AG09319 (cell line): ENCODE measurements at places on chromosomes 2 and 18.

GRCh38 chr2:203997980-203998809, 61.6 kb downstream of the ICOS start:
- no peak for DNase-seq

- no peak for DNase-seq
These were observed 57.4 kb downstream of the PPP1R1C start for GRCh38 chr2:182043021-182043420.

- no peak for DNase-seq
These were observed 291.6 kb upstream of the HDAC4 start for GRCh38 chr2:239692362-239692851.

GRCh38 chr18:5530629-5531178, 13.1 kb downstream of the EPB41L3 start:
- no peak for DNase-seq

DNA sequence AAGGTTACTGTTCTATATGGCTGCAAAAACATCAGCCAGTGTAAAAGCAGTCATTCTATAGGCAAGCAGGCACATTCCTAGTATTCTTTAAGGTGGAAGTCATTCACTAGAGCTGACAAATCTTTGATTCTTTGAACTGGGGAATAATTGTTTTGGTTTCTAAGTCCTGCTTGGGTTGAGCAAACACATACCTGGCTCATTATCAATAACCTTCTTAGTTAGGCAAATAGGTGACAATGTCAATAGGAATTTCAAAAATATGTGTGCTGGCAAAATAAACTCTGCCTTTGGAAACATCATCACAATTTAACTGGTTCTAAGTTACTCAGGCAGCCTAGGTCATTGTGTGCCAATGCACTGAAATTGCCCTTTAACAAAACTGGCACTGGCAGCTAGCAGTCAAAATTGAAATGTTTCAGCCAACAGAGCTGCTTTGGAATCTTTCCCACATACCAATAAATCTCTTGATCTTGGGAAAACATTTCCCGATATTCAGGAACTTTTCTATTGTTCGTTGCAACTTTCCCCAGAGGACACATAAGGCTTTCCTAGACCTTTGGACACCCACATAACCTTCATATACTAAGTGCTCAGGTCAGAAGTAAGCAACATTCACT, 402.0 kb upstream of the MMADHC start:
- no peak for DNase-seq

- DNase-seq, result no peak
These were observed 65.9 kb upstream of the SPOPL start for GRCh38 chr2:138435701-138436100.

DNA sequence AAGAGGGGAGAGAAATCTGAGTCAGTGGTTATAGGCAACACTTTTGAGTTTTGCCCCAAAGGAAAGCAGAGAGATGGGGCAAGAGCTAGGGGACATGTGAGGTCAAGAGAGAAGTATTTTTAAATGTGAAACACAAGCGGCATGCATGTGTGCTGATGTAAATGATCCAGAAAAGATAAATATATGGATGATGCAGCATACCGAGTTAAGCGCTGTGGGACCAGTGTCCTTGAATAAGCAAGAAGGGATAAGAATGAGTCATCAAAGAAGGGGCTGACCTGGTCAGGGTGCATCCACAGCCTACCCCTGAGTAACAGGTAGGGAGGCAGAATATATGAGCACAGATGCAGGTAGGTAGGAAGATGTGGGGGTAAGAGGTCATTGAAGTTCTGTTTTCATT, 180.9 kb downstream of the TRABD2A start:
- no peak for DNase-seq

- no peak for DNase-seq
These were observed 22.8 kb downstream of the ADRA2B start for GRCh38 chr2:96093528-96093927.

DNA sequence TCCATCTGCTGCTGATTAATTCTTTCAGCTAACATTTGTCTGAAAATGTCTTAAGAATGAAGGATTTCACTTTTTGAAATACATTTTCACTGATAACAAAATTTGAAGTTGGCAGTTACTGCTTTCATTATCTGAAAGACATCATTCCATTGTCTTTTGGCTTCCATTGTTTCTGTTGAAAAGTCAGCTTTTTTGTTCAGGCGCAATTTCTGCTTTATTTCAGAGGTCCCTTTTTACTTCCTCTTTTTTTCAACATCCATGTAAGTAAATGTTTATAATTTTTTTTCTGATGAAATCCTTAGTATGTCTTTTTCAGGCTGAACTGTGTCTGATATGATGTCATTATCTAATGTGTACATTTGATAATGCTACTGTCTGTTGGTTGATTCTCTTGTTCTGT, 184.2 kb downstream of the RND3 start:
- DNase-seq, result no peak

- no peak for DNase-seq
These were observed 126.1 kb downstream of the MTX2 start for GRCh38 chr2:176395273-176395854.

DNA sequence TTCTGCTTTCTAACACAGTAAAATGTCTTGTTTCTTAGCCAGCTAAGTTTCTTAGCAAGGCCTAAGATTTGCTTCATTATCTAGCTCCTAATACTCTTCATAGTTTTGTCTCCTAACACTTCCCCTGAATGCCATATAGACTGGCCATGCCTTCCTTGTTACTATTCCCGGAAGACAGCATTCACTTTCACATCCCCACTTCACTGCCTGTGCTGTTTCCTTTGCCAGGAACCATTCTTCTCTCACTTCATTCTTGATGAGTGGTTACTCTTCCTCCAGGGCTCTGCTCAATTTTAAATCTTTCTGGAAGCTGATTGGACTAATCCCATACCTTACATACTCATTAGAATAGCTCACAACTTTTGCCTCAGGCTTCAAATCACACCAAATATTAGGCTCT, 1510.2 kb upstream of the DDX18 start:
- no peak for DNase-seq

DNA sequence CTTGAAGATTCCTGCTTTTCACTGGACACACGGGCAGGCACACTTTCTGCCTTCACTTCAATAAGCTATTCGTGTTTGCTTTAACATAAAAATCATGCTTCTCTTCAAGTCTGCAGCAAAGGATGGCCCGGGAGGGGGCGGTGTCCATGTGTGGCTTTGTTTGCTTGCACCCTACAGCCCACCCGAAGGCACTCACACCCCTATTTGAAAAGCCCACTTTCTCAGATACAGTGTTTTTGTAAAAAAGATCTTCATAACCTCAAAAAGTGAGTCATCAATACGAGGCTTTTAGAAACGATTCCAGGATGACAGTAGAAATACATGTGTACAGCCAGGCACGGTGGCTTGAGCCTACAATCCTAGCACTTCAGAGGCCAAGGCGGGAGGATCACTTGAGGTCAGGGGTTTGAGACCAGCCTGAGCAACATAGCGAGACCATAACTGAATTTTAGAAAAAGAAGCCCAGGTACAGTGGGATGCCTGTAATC, 36.5 kb upstream of the HPCAL1 start:
- no peak for DNase-seq

DNA sequence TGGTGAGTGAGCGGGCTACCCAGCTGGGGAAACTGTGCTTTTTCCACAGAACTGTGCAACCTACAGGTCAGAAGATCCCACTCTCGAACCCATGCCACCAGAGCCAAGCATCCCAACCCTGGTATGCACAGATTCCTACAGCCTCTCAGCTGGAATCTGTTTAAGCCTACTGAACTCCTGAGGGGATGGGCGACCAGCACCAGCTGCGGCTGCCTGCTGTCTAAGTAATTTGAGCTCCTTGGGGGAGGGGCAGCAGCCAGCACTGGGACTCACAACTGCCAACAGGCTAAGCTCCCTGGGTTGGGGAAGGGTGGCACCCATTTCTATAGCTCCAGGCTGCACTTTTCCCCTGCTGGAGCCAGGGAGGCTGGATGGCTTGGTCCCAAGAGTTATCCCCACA, 11.8 kb downstream of the CYP27C1 start:
- DNase-seq, result no peak

DNA sequence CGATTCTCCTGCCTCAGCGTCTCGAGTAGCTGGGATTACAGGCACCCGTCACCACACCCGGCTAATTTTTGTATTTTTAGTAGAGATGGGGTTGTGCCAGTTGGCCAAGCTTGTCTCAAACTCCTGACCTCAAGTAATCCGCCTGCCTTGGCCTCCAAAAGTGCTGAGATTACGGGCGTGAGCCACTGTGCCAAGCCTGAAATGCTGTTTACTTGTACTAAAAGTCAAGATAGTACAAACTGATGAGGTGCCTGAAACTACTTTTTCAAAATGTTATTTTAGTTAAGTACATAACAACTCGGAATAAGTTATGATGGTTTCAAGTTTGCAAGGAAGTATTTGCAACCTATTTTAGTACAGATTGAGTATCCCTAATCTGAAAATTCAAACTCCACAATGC, 85.7 kb downstream of the CEP192 start:
- DNase-seq, result no peak

- no peak for DNase-seq
These were observed 162.6 kb upstream of the SMAD2 start for GRCh38 chr18:48093104-48093503.

GRCh38 chr2:120418174-120418787, 72.3 kb downstream of the INHBB start:
- DNase-seq, result no peak

GRCh38 chr2:182937870-182938269, 71.4 kb upstream of the FRZB start:
- no peak for DNase-seq

DNA sequence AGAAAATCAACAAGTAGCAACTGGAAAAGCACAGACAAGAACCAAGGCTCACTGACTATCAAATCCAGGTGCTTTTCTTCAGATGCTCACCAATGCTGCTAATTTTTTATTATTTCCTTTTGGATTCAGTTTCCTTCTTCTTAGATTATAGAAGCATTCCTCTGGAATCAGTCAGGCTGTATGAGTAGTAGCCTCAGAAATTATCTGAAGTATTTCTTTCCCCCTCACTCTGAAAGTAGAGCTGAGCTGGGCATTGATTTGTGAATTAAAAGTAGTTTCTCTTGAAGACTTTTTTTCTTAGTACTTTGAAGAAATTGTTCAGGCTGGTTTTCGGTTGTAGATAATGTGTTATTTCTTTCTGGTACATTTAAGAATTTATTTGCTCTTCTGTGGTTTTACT, 273.7 kb downstream of the NOL4 start:
- no peak for DNase-seq

DNA sequence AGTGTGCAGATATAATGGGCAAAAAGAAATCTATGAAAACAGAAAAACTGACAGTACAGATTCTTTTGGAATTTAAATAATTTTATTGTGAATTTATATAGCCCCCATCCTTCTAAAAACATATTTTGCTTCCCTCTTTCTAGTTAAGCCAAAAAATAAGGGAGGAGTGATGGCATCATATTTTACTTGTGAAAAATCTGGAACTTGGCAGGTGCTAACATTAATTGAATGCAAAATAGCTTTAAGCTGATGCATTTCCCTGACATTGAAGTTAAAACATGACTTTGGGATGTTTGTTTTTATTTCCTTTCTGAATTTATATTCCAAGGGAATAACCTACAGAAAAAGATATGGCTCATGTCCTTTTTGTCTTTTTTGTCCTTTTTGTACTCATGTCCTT, 82.6 kb upstream of the RBM44 start:
- DNase-seq, result no peak
